ENCODE measurements at places on chromosomes 6 and 20.

DNA sequence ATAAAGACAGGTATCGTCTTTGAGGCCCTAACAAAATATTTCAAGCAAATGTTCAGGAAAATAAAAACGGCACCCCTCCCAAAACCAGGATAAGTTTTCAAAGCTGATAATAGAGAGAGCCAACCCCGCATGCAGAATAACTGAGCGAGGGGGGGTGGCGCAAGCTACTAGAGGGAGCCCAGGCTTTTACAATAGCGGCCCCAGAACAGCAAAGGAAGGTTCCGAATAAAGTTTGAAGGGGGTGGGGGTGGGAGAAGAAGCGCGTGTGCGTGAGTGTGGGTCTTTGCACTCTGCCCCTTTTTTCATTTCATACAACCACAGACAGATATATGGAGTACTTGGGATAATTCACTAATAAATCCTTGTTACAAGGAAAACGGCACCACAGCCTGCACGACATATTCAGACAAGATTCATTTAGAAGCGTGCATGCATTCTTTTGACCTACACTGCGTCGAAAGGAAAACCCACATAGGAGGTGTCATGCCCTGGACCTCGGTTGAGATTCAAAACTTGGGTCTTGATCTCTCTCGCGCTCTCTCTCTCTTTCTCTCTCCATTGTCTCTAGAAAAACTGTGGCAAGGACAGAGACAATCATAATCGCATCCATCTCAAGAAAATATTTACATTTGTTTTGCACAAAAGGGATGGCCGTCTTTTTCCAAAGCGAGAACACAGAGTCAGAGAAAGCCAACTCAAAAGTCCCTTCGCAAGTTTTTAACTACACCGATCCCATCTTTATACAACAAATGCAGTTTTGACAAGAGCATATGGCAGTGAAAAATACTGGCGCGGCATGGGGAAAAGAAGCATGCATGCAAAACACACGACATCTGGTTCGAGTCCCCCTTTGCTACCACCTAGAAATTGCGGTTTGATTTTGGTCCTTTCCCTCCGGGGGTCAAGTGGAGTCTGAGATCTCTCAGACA lies 1.6 kb downstream of the OLIG3 start:
- DNase-seq = no peak

- no peak for DNase-seq
Measured at GRCh38 chr6:16731478-16732051, 29.7 kb downstream of the ATXN1 start.

- no peak for DNase-seq
Measured at GRCh38 chr20:20872428-20872827, 160.0 kb upstream of the RALGAPA2 start.

DNA sequence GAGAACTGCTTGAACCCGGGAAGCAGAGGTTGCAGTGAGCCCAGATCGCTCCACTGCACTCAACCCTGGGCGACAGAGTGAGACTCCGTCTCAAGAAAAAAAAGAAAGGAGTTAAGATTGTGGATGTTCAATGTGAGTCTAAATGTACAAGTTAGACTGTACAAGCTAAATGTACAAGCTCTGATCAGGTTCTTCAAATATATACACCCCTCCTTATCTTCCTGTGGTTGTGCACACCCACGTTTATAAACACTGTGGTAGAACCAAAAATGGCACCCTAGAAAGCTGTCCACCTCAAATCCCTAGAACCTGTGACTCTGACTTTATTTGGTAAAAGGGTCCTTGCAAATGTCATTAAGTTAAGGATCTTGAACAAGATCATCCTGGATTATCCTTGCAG lies 11.2 kb upstream of the RANBP9 start:
- no peak for DNase-seq

GRCh38 chr6:15351631-15352030 lies 105.8 kb downstream of the JARID2 start:
- DNase-seq = peak; percentile 32

DNA sequence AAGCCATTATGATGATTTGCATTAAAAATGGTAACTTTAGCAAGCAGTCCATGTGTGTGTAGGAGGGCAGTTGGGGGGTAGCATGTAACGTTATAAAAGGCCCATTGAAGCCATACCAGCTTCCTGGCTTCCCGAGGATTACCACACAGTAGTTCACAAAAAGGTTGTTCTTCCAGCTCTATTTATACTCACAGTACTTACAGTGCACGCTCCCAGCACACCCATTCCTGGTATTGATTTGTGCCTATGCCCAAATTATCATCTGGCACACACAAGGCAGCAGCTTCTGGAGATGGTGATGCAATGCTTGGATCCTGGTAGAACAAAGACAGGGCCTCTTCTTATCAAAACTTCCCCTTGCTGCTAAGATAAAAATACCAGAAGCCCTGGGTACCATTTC lies 436.8 kb downstream of the HAO1 start:
- no peak for DNase-seq

GRCh38 chr6:91713911-91714310 lies 1127.0 kb upstream of the MAP3K7 start:
- DNase-seq = no peak

- DNase-seq = no peak
Measured at GRCh38 chr6:43127180-43127579, 43.9 kb upstream of the SRF start.

- DNase-seq = no peak
Measured at GRCh38 chr20:18427214-18427613, 39.6 kb downstream of the DZANK1 start.

- DNase-seq = no peak
Measured at GRCh38 chr6:68040312-68040778, 594.7 kb upstream of the ADGRB3 start.

GRCh38 chr6:162153120-162153519 lies 574.4 kb downstream of the PRKN start:
- DNase-seq = no peak

- no peak for DNase-seq
Measured at GRCh38 chr6:80969439-80969838, 783.0 kb downstream of the TENT5A start.

DNA sequence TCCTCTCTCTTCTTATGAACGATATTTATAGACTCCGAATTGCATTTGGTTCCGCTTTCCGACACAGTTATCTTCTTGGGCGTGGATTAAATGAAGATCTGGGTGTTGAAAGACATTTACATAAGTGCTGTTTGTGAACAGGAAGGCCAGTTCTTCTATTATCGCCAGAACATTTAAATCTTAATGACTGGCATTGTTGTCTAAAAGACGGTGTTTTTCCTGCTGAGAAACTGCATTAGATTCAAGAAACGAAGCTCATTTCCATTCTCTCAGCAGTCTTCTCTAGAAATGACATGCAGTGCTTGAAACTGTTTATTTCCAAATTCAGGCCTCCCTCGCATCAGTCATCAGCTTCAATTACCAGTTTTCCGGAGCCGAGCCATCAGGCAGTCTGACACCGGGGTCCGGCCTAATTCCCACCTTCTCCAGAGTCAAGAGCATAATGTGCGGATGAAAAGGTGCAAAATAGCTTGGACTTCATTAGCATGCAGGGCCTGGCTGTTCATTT lies 16.0 kb downstream of the LINC00237 start:
- no peak for DNase-seq

DNA sequence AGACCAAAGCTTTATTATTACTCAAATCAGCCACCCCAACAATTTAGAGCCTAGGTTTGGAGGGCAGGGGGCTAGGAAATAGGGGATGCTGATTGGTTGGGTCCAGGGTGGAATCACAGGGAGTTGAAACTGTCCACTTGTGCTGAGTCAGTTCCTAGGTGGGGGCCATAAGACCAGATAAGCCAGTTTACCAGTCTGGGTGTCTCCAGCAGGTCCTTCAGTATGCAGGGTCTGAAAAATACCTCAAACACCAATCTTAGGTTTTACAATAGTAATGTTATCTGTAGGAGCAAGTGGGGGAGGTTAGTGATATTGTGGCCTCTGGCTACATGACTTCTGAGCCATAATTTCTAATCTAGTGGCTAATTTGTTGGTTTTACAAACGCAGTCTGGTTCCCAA lies 63.2 kb downstream of the UBR2 start:
- DNase-seq = no peak

GRCh38 chr6:63759605-63760105 lies 124.1 kb downstream of the PHF3 start:
- no peak for DNase-seq

DNA sequence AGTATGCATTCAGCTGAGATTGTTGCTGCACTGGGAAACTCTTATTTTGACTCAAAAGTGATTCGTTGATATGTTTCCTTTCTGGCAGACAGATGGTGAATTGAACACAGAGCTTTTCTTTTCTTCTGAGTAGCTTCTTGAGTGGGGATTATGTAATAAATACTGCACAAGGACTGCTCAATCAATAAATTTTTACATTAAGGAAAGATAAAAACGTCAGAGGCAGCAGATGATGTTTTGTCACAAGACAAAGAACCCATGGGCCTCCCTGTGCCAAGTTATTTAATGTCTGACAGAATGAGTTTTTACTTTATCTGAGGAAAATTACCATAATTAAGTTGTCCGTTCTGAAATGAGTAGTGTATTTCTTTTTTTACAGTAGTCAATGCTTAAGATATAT lies 460.3 kb downstream of the UTRN start:
- no peak for DNase-seq

GRCh38 chr20:19314621-19315020 lies 102.2 kb downstream of the SLC24A3 start:
- no peak for DNase-seq

DNA sequence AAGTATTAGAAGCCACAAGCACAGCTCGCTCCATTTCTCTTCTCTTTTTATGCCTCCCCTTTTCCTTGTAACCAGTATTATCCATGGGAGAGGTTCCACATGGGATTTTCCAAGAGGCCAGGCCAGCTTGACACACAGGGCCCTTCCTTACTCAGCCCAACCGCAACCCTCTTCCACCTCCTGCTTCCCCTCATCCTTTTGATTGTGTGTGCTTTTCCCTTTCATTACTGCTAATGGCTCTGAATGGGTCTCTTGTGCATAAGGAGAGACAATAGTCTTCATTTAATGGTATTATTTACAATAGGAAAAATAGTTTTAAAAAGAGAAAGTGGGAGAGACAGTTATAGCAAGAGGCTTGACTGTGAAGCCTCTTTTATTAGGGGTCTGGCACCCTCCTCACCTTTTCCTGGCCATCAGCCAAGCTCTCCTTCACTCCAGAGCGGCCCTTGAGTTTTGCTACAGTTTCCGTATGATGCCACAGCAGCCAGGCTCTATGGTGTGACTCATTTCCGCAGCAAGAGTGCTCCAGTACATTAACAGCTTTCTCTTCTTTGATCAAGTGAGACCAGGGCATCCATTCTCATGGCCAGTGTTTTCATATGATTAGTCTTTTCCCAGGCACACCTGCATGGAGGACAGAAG lies 579.5 kb downstream of the TFAP2B start:
- no peak for DNase-seq

- DNase-seq = no peak
Measured at GRCh38 chr6:79040083-79040482, 38.0 kb downstream of the PHIP start.

GRCh38 chr6:135703621-135704020 lies 147.9 kb upstream of the PDE7B start:
- DNase-seq = no peak

DNA sequence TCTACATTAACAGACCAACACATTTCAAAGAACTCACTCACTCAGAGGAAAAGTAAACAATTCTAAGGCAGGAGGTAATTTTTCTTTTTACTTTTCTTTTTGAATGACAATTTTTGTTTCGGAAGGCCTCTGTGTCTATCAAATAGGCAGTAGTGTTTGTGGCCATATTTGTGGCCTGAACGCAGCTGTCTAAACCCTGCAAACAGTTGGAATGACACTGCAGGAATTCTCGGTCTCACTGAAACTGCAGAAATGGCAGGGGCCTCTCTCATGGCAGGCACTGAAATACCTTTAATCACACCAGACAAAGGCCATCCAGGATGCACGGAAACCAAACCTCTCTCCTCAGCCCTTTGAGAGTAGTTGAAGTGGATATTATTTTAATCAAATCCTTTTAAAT lies 30.4 kb downstream of the FYN start:
- DNase-seq = no peak

- no peak for DNase-seq
Measured at GRCh38 chr20:2293971-2294370, 1.8 kb upstream of the TGM3 start.

DNA sequence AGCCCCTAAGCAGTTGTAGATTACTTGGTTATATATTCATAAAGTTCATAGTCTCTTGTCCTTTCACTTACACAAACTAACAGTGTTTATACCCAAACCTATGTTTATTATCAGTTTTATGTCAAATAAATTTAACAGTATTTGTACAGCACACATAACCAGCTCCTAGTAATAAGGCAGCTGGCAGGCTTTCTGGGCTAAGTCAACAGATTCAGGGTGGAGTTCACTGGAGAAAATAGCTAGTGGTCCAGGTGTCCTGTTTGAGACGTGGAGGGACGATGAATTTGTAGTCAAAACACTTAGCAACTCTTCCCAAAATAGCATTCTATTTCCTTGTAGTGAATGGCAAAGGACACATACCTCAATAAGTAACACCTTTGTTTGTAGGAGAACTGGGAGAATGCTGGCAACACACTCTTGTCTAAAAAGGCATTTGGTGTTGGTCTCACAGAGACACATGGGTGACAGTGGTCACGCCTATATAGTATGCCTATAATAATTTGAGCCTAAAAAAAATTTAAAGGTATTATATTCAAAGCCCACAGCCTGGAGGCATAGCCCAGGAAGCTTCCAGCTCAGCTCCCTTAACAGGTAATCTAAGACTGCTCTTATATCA lies 156.4 kb upstream of the CARMIL1 start:
- no peak for DNase-seq

Measured in tibial nerve (tissue), 4 donors.